ENCODE measurements at places on chromosomes 2 and 18. TPM values are rescaled to one million over a fixed set of nuclear protein-coding genes. Genes with fewer than 3 reads are reported as not detected.

- DNase-seq: peak; percentile 8
These were observed 541.4 kb upstream of the DDX18 start for GRCh38 chr2:117273009-117273671.

GRCh38 chr18:70246061-70246466, 40.6 kb upstream of the RTTN start:
- DNase-seq: no peak

- no peak for DNase-seq
These were observed 108.2 kb downstream of the GAREM1 start for GRCh38 chr18:32362484-32362883.

The EN1 gene
- polyA plus RNA-seq: not detected

The CCBE1 gene
- 28.0 TPM for polyA plus RNA-seq
